ENCODE measurements at places on chromosomes 3 and 15. TPM values are rescaled to one million over a fixed set of nuclear protein-coding genes. Genes with fewer than 3 reads are reported as not detected.

- no peak for DNase-seq
Measured at GRCh38 chr3:53585049-53585448, 90.6 kb downstream of the CACNA1D start.

DNA sequence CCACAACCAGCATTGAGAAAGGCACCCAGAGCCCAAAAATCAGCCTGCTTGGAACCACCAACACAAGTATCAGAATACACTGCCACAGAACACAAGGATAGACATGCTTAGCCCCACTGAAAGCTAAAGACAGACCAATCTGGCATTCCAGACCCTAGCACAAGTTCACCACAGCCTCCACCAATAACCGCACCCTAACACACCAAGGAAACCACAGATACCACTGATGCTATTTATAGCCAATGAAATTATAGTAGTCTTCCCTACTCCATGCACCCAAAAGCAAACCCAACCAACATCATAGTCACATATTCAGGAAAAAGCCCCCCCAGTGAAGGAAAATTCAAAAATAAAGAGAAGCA lies 83.9 kb upstream of the STT3B start:
- no peak for DNase-seq

DNA sequence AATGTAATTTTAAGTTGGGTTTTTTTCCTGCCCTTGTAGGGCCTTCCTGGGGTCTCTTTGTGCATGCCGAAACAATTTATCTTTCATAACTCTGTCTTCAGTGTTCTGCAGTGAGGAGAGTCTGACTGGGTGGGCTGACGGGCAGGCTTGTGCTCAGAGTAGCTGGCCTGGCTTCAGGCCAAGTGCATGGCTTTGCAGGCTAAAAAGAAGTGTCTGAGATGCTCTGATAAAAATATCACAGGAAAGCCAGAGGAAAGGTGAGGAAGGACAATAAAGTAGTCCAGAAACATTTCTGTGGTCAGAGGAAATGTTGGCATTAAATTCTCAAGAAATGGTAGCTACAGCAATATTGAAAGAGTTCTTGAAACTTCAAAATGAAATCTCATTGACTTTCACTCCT lies 25.5 kb downstream of the ST3GAL6 start:
- no peak for DNase-seq

DNA sequence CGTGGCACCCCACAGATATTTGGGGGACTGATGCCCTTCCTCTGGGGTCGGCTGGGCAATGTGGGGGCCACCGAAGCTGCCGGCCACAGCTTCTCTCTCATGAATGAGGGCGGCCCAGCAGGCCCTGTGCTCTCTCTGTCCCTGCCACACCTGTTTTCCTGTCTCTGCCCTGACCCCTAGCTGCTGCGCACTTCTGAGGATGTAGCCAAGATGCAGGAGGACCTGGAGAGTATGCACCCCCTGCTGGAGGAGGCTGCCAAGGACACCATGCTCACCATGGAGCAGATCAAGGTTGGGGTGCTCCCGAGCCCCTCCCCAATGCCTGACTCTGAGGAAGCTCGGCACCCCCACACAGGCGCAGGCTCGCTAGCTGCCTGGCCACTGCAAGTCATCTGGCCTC lies 59.7 kb downstream of the SEMA3G start:
- DNase-seq, result no peak

GRCh38 chr3:167114619-167115018 lies 265.5 kb downstream of the ZBBX start:
- DNase-seq, result no peak

Gene ACTRT3
- 2.6 TPM for total RNA-seq

Gene TNNC1
- 2.2 TPM for total RNA-seq

- no peak for DNase-seq
Measured at GRCh38 chr3:189964623-189965332, 155.9 kb downstream of the P3H2 start.

DNA sequence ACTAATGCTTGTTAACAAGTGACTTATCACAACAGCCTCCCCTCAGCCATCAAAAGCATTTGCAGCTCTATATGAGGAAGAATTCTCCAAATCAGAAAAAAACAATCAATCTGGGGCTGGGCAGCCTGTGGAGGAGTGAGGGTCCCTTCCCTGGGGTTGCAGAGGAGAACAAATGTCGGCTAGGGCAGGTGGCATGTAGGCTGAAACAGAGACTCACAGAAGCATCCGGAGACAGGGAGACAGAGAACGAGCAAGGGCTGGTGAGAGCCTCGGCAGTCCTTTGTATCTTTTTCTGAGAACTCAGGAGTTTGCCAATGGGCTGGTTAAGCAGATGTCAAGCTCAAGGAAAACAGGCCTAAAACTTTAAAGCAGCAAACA lies 15.8 kb downstream of the ITGA11 start:
- no peak for DNase-seq

DNA sequence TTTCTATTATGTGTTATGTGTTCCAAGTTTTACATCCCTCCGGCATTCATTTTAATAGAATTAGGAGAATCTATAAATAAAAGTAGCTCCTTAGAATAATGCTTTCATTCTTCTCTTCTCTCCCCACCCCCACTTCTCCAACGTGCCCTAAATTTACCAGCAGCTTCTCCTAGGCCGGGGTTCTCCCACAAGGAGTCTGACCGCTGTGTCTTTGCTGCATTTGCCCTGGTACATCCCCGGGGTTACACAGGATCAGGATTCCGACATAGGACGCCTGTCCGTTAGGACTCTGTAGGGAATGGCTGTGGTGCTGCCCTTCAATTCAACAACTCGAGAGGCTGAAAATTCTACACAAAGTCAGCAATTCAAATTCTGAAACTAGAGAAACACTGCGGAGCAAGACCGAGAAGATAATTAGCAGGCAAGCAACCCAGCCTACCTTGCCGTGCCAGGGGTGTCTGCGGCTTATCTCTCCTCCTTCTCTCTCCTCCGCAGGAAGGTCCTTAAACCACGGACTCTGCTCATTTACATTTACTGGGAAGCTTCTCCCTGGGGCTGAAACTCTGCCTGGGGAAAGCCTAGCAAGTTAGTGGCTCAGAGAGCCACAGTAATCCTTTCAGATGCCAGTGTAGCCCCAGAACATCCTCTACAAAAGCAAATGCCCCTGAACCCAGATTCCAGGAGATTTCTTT lies 18.8 kb downstream of the PCSK6 start:
- peak; percentile 26 for DNase-seq

DNA sequence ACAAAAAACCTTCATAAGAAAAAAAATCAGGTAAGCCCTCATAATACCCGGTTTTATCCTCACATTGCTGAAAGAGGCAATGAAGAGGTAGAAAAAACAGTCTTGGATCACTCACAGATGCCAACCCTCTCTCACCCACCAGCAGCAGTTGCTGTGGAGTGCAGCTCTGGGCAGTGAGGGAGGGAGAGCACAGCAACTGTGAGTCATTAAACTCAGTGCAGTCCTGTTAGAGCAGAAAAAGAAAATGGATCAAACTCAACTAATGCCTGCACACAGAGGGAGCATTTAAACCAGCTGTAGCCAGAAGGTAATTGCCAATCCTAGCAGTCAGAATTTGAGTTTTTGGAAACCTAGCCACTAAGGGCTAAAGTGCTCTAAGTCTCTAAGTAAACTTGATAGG lies 1050.6 kb upstream of the ALCAM start:
- DNase-seq, result no peak

DNA sequence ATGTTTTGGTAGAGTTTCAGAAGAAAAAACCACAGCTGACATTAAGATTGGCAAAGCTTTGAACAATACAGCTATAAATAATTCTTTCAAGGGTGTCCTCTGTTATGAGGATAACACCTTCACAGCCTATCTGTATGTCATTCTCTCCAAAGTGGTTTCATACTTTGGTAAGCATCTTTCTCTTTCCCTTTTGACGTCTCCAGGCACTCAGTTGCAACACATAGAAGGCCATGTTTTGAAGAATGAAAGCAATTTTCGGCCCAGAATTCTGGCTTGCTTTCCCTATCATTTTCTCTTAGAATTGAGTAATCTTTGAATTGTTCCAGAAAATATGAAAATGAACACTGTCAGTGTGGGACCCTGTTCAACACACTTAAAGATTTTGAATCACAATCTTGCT lies 200.0 kb upstream of the CBLB start:
- no peak for DNase-seq

DNA sequence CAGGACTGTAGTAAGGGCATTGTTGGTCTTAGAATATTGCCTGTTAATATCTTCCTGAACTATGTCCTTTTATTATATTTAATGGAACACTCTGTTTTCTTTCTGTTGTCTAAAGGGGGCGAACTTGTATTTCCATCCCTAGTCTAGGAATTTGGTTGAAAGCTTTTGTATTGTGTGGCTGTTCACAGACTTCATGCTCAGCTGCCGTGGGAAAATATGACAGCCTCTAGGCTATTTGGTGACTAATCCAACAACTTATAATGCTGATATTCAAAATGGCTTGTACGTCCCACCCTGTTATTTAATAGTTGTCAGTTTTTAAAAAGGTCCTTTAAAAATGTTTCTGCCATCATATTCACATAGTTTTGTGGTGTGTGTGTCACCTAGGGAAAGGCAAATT lies 202.6 kb downstream of the KLHL25 start:
- DNase-seq, result peak; percentile 74

Gene CXCR6
- 2.2 TPM for total RNA-seq

DNA sequence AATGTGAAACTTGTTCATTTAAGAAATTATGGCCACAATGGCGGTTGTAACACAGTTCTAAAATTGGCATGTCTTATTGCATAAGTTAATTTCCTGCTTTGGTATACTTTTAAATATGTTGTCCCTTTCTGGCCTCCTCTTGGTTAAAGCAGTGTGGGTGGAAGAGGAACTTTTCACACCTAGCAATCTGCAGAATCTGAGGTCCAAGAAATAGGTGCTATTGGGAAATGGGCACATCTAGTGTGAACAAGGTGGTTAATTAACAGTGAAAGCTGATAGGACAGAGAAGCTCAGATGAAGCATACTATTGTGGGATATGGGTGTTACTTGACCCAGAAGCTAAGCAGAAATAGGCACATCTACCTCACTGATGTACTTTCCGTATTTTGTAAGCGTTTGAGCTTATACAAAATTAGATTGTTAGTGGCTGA lies 10.6 kb downstream of the CMC1 start:
- DNase-seq, result no peak

DNA sequence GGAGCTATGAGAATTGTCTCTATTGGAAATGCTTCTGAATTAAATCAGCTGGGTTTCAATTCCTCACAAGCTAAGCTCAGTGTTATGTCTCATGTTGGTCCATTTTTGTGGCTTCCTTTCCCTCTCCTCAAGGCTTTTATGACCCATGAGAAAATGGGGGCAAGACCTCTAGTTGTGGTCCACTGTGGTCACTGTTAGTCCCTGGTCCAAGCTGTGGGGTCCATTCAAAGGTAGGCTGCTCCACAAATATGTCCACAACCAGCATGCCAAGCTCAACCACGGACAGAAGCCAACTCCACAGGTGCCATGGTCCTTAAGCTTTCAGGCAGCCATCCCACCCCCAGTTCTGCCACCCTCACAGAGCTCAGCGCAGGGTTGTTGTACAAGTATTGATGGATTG lies 14.9 kb upstream of the TPM1 start:
- DNase-seq, result no peak

Gene NANOGP8
- not detected for total RNA-seq

Gene CADPS
- 10.1 TPM for total RNA-seq

DNA sequence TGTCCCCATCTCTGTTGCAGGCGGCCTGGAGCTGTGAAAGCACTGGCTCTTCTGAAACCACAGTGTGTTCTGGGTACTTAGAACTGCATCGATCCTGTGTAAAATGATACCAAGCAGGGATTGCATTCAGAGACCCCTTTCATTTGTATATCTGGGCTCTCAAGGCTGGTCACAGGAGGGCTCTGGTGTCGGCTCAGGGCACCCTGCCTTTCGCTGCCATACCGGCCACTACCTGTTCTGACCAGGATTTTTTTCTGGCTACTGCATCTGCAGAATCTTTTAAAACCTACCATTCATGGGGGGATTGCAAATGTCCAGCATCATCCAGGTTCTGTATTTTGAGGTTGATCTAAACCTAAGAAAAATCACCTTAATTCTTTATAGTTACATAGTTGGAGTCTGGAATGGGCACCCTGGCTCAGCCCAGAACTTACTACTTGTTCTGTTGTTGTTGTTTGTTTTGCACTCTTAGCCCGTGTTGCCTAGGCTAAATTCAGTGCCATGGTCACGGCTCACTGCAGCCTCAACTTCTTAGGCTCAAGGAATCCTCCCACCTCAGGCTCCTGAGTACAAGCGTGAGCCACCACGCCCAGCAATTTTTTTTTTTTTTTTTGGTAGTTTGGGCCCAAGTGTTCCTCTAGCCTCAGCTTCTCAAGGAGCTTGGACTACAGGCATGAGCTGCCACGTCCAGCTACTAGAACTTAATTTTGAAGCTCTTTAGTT lies 52.7 kb downstream of the TRIM71 start:
- DNase-seq, result no peak

DNA sequence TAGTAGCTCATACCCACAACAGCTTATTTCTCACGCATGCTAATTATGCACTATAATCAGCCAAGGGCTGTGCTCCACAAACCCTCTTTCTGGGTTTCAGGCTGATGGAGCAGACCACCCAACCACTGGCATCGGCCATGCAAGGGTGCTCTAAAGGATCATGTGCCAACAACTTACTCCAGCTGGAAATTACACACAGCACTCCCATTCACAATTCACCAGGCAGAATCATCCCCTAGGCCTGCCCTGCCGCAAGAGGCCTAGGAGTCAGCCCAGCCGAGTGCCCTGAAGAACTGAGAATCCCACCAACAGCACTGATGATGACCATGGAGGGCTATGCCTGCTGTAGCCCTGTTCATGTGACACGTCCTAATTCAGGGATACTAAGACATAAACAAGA lies 216.2 kb upstream of the CHRNA7 start:
- DNase-seq, result no peak

- no peak for DNase-seq
Measured at GRCh38 chr3:9861626-9862130, 17.9 kb upstream of the RPUSD3 start.

- no peak for DNase-seq
Measured at GRCh38 chr3:120451806-120452205, 1.0 kb upstream of the FSTL1 start.

DNA sequence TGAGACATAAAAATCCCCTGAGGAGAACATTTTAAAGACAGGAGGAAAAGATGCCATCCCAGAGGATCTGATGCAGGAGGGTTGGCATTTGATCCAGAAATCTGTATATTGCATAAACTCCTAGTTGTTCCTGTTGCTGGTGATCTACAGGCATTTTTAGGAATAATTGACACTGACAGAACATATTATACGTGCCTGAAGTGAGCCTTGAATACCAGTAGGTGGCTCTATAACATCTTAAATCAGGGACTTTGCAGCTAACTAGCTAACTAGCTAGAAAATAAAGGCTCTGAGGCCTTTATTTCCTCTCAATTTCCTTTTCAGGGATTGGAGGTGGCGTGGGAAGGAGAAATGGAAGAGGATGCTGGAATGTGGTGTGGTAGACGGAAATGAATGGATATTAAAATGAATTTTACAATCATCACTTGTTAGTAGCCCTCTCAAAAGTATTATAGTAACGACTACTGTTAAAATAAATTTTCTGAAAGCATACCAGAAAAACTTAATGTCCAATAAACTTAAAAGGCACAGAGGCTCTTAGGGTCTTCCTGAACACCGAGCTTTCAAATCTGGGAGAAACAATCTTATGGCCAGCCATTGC lies 73.8 kb upstream of the ZBED2 start:
- DNase-seq, result peak; percentile 50

Gene TM6SF1
- total RNA-seq, result 4.6 TPM

Gene ZFYVE19
- total RNA-seq, result 11.3 TPM

GRCh38 chr3:53038679-53039375 lies 7.0 kb downstream of the SFMBT1 start:
- DNase-seq, result no peak

All from umbilical cord (tissue), 2 donors.